ENCODE measurements at places on chromosomes 13 and 19.

GRCh38 chr13:97630725-97631124, 196.8 kb downstream of the RAP2A start:
- DNase-seq: no peak

GRCh38 chr13:93708308-93709075, 481.9 kb downstream of the GPC6 start:
- DNase-seq: no peak

DNA sequence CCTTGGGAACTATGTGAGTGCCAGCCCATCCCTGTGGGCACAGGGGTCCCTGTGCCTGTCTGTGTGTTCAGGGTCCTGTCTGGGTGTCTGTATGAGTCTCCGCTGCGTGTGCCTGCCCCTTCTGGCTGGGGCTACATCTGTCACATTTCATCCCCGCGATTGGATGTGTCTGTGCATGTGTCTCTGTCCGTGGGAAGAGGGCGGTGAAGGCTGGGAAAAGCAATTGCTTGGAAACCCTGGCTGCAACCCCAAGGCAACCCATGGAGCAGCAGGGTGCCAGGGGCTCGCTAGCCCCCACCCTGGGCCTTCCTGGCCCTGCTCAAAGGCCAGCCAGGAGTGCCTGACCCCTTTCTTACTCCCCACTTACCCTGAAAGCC, 1.4 kb downstream of the MAG start:
- peak; percentile 62 for DNase-seq

DNA sequence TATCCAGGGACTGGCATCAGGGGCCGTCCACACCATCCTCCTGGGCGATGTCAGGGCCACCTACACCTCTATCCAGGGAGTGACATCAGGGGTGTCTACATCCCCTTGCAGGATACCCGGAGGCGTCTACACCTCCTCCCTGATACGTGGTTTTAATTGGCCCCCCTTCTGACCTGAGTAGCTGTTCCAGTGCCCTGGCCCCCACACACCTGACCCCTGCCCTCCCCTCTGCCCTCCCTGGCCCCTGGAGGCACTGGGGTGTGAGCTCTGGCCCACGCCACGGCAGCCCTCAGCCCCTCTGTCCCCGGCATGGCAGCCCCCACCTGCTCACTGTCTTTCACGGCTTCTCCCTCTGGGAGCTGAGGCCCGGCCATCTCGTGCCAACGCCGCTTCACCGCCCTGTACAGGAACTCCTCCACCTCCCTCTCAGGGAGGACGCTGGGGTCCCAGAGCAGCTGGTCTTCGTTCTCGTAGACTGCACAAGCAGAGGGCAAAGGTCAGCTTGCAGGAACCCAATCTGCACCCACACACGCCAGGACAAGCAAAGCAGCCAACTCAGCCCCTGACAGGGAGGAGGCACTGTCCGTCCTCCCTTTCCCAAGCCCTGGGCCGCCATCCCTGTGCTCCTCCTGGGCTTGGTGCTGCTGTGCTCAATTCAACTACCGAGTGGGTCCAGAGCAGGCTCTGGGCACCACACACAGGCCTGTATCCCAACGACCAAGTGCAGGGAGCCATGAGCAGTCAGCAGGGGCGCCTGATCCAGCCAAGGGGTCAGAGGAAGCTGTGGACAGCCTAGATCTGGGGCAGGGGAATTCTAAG, 22.2 kb upstream of the PLPP2 start:
- DNase-seq: no peak

GRCh38 chr13:73984949-73985691, 149.1 kb downstream of the KLF12 start:
- no peak for DNase-seq

DNA sequence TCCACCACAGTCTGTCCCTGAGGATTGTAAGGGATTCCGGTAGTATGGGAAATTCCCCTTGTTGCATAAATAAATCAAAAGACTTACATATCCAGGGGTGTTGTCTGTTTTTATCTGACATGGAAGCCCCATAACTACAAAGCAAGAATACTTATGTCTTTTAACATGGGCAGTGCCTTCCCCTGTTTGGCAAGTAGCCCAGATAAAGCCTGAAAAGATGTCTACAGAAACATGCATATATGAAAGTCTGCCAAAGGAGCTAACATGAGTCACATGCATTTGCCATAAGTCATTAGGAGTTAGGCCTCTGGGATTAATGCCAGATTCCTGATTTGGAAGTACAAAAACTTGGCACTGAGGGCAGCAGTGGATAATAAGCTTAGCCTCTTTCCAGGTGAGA, 62.1 kb downstream of the ZNF737 start:
- no peak for DNase-seq

DNA sequence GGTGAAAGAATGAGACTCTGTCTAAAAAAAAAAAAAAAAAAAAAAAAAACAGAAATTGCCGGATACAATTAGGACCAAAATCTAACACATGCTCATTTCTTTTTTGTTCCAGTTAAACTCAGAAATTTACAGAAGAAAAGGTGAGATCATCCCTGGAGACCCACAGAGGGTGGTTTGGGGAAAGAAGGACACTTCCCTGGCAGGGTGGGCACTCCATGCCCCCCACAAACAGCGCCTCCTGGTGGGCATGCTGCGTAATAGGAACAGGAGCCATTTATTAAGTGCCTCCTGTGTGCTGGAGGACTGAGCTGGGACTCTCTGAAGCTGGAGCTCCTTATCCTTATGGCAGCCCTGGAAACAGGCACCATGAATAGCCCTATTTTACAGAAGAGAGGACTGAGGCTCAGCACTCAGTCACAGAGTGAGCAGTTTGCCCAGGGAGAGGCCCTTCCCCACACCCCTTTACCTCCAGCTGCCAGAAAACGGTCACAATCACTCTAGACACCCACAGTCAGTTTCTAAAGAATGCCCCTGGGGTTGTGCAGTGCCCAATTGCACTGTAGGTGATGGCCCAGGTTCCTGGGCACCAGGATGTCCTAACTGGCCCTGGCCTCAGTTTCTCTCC, 10.1 kb downstream of the C19orf38 start:
- DNase-seq: no peak

- no peak for DNase-seq
Measured at GRCh38 chr19:7705387-7706187, 3.7 kb upstream of the FCER2 start.

- DNase-seq: no peak
Measured at GRCh38 chr19:49555600-49556411, 24.6 kb downstream of the NOSIP start.

- no peak for DNase-seq
Measured at GRCh38 chr13:110920038-110920437, 5.2 kb upstream of the ANKRD10 start.

Measured in anterior cingulate cortex (tissue), 58 donors.